Fibroblast of skin of right quadriceps (primary cell): ENCODE measurements at places on chromosomes 12 and 14.

DNA sequence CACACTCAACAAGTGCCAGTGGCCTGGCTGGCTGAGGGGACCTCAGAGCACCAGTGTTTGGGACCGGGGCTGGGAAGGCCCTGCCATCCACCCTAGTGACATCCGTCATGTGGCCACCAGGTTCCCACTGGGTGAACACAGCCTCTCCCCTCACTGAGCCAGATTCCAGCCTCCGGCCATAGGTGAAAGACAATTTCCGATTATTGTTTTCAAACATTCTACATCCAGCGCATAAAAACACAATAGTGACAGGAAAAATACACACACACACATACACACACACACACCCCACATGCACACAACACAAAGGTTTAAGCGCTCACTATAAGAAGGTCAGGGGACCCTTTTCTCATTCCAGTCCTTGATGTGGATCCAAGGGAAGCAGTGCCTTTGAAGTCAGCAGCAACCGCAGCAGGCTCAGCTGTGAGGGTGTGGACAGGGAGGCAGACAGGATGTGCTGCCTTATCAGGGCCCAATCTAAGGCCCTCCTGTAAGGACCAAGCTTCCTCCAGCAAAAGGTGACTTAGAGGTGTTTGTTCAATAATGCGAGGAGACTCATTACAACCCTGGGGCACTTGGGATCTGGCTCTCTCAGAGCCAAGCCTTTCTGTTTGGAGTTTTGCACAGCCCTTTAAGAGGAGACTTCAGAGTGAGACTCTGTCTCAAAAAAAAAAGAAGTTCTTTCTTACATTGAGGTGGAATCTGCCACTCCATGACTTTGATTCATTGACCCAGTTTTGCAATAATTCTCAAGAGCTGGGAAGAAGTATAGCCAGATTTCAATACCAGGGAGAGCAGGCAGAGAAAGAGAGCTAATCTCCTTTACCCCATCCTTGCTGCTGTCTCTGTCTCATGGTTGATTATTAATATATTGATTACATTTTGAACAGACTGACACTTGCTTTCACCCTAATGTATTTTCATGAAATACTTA, 227.8 kb downstream of the ZFP36L1 start:
- DNase-seq: no peak

GRCh38 chr14:76759589-76759988, 1.7 kb upstream of the VASH1 start:
- no peak for DNase-seq

DNA sequence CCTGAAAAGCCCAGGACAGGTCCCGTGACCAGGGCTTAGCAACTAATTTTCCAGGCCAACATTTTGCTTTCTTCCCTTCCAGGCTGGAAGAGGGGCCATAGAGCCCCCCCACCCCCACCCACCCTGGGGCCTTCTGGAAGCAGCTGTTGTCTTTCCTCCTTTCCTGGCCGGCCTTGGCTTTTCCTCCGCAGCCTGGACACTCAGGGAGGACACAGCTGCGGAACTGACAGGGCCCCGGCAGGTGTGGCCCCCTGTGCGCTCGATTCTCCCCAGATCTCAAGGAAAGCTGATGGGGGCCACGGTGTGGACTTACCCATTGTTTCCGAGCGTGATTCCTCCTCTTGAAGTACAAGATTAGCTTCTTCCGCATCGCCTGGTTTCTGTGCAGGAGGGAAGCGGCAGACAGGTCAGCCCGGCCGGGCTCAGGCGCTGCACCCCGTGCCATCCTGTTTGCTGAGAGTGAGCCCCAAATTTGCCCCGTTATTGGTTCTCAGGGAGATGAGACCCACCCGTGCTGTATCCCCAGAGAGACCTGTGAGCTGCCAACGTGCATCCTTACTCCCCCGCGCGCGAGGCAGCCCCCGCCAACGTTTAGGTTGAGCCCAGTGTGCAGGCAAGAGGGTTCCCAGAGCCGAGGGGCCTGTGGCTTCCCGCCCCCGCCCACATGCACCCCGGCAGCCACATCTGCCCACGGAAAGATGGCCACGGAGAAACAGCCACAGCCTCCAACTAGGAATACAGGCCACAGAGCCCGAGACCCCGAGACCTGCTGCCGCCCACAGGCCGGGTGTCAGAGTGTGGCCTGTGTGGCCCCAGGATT, 129.6 kb downstream of the NCOR2 start:
- DNase-seq: no peak

GRCh38 chr12:67069451-67070306, 199.5 kb upstream of the CAND1 start:
- DNase-seq: peak; percentile 17

DNA sequence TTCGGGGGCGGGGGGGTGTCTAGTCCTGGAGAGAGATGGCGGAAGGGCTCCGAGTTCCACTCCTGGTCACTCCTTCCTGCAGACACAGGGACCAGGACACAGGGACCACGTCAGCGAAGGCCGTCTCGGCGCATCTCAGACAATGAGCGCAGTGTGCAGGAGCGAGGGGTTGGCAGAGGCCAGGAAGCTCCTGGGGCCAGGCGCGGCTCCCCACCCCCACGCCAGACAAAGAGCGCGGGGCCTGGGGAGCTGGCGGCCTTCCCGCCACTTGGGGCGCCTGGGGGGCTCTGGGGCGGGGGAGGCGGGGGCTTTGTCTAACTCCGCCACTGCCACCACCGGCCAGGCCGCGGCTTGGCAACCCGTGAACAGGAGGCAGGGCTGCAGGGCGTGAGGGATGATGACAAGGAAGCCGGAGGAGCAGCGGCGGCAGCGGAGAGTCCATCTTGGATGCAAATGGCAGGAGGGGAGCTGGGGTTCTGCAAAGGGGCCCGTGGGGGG, 2.2 kb downstream of the CDK2AP1 start:
- peak; percentile 84 for DNase-seq

DNA sequence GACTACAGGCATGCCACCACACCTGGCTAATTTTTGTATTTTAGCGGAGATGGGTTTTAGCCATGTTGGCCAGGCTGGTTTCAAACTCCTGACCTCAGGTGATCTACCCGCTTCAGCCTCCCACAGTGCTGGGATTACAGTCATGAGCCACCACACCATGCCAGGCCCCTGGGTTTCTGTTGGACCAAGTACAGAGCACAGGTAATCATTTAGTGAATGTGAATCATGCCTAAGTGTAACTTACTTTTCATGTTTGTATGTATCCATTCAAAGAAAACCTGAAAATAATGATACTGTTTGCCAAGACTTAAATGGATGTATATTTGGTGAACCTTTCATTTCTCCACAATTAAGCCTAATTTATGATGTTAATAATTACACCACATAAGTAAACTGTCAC, 65.9 kb downstream of the FGD6 start:
- no peak for DNase-seq

- no peak for DNase-seq
Measured at GRCh38 chr14:24379907-24380730, 12.1 kb downstream of the NFATC4 start.

- DNase-seq: no peak
Measured at GRCh38 chr12:124667506-124668326, 100.3 kb upstream of the NCOR2 start.
